Osteocyte (in vitro differentiated cells): ENCODE measurements at places on chromosomes 13 and 19. TPM values are rescaled to one million over a fixed set of nuclear protein-coding genes. Genes with fewer than 3 reads are reported as not detected.

The PCDH9 gene
- 33.8 and 34.6 TPM in 2 replicates for total RNA-seq

The USHBP1 gene
- total RNA-seq = not detected in 2 replicates

The ANGPTL8 gene
- total RNA-seq = not detected in 2 replicates

The ZNF729 gene
- not detected in 2 replicates for total RNA-seq

GRCh38 chr13:106527826-106528225 is 7.6 kb downstream of the EFNB2 start:
- DNase-seq = no peak

- DNase-seq = no peak
Measured at GRCh38 chr13:31927219-31927653, 104.3 kb upstream of the FRY start.

DNA sequence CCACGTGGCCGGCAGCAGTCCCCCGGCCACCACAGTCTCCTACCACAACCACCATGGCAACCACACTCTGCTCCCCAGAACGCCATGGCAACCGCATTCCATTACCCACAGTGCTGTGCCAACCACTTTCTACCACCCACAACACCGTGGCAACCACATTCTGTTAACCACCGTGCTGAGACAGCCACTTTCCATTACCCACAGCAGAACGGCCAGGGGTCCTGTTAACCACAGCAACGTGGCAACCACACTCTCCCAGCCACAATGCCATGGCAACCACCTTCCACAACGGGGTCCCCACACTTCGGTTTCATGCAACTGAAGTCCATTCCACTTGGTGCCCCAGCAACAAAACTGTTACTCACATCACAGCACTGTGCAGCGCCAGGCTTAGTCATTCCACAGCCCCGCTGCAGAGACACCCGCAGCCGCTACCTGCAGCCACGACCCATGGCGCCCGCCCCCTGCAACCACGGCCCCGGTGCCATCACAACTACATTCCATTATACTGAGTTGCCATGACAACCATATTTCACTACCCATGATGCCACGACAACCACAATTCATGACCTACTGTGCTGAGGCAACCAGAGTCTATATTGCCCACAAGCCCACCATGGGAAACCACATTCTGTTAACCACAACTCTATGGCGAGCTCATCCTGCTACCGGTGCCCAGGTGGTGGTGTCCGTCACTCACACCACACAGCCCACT is 10.0 kb downstream of the DPF1 start:
- no peak for DNase-seq

DNA sequence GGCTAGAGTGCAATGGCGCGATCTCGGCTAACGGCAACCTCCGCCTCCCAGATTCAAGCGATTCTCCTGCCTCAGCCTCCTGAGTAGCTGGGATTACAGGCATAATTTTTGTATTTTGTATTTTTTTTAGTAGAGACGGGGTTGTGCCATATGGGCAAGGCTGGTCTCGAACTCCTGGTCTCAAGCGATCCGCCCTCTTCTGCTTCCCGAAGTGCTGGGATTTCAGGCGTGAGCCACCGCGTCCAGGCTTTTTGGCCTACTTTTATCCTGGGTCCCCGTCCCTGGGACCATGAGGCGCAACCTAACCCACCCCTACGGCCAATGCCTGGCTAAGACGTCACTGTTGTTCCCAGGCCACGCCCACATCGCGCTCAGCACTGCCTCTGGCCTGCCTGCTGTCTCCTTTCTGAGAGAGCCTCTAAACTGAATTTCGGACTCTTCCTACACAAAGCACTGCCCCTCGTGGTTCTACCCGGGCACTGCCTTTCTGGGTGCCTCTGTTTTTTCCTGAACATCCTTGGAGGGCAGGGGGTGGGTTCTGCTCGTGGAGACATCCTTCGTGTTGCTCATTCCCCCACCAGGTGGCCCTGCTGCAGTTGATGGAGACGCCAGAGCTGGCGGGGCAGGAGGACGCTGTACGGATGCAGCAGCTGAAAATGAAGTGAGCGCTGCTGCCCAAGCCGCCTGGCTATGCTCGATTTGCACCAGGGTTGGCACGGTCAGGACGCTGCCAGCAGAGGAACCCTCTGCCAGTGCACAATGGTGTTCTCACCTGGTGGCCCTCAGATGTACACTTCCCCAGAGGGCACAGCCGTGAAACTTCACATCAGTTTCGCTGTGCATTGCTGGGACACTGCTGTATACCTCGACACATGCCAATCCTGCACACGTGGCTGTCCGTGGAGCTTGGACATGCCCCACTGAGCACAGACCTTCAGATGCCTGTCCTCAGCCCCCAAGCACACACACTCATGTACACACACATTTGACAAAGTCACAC is 2.0 kb downstream of the REX1BD start:
- peak; percentile 91 for DNase-seq

GRCh38 chr19:58338825-58339558 is 12.2 kb downstream of the ZSCAN22 start:
- no peak for DNase-seq

DNA sequence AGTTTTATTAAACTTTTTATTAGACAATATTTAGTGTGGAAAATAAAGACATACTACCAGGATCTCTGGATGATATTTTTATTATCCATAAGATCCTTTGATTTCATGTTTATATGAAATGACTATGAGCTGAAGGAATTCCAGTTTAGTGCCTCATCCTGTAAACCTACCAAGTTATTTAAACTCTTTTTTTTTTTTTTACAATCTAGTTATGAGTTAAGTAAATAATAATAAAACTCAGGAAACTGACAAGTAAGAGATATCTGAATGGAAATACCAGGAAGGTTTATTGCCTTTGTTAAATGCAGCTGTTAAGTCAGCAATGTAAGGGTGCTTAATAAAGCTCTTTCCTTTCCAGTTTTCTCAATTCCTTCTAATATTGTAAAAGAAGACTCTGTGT is 53.9 kb downstream of the RXFP2 start:
- DNase-seq = no peak
